Hepatic stellate cell (primary cell): ENCODE measurements at places on chromosomes 6 and 20.

DNA sequence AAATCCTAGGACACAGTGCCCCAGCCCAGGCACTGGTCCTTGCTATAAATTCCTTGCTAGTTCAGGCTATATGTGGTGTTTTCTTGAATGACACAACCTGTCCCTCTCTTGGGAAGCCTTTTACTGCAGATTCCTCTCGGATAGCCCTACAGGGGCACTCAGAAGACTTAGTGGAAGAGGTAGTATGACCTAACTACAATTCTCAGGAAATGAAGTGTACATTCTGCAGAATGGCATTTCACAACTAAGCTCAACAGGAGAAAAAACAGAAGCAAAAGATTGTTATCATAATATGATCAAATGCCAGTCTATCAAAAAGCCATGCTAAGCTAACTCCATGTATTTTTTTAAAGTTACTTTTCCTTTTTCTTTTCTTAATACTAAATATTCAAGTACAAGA, 66.3 kb upstream of the FBXL4 start:
- no peak for DNase-seq

- DNase-seq, result no peak
These were observed 46.1 kb upstream of the ZNF831 start for GRCh38 chr20:59117526-59117925.

DNA sequence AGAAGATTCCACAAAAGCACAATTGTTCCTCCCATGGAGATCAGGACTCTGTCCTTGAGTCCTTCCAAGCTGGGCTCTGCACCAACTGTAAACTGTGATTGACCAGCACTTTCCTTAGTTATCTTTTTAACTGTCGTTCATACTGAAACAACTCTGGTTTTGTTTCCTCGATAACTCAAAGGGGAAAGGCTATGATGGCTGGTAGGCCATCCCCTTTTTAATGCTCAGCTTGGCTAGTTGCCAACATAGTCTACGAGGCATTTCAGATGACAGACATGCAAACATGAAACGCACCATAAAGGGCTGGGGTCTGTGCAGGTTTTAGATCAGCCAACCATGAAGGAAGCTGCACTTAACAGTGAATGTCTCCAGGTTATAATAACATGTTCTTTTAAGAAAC, 497.1 kb upstream of the ARID1B start:
- DNase-seq, result no peak

- no peak for DNase-seq
These were observed 121.7 kb downstream of the NKAIN2 start for GRCh38 chr6:123925350-123925749.

GRCh38 chr6:104182811-104183210, 676.9 kb downstream of the HACE1 start:
- DNase-seq, result no peak

DNA sequence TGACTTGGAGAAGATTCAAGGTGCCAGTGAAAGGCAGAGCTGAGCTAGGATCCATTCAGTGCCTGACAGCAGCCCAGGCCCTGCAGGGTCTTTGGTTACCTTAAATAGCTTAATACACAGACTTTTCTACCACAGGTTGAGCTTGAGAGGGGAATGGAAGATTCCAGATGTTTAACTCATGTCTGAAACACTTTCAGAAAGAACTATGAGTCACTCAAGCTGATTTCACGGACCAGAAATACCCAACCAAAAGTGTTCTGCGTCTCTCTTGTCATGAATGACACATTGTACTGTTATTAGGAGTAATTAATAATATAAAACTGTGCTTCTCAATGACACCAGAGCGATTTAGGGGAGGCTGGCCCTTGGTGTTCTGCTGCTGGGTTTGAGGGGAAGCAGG, 6.4 kb upstream of the PMEPA1 start:
- DNase-seq, result no peak

DNA sequence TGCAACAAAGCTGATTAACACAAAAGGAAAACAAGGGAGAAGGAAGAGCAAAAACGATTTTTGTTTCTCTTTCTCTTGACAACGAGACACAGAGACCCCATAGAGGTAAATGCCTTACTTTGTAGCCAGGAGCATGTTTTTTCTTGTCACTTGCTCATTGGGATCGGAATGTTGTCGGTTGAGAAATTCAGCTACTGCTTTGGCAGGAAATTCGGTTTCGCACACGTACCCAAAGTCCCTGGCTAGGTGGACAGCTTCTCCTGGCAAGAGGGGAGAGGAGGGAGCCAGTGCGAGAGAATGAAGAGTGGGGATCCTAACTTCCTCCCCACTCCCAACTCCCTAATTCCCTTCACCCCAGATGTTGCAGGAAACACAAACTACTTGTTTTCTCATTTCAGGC, 14.5 kb downstream of the TFAP2A start:
- no peak for DNase-seq

DNA sequence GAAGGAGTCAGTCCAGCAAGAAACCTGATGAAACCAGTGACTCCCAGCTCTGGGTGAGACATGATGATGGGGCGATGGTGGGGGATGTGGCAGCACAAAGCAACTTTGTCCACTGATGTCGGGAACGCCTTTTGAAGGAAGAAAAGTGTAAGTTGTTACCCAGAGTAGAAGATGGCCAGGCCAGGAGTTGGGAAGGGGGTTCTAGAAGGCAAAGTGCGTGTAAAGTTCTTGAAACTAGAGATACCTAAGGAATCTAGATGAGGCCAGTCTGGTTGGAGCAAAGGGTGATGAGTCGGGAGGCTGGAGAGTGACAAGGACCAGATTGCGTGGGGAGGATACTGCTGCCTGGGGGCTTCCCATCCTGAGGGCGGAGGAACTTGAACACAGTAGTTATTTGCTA, 117.0 kb downstream of the PHACTR3 start:
- DNase-seq, result no peak

DNA sequence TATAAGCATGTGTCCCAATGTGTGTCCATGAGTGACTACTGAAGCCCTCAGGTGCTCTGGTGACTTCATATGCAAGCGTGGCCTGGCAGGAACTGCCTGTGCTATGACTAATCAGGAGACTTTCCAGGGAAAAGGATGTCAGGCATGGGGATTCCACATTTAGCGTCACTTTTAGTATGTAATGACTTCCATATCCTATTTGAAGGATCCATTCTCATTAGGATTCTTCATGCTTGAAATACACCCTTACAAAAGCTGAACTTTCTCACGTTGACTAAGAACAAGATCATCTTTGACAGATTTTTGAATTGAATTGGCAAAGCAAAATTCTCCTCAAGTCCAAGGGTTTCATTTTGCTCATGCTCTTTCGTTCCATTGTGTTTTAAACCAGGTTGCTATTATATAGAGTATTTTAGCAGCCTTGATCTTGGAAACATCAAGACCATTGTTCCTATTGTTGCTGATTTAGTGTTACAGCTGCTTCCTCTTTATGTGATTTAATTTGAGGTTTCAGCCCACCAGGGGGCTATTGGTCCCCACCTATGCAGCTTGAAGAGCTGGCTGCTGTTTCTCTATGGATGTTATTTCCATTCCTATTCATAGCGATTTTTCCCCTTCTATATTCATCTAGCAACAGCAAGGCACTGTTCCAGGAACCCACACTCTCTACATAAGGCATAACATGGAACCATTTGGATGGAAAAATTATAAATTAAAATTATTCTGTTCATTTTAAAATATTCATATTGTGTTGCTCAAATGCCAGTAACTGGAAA, 418.6 kb downstream of the CDKAL1 start:
- DNase-seq, result peak; percentile 19

GRCh38 chr20:836190-836589, 2.7 kb downstream of the FAM110A start:
- no peak for DNase-seq

- no peak for DNase-seq
These were observed 39.1 kb upstream of the AIG1 start for GRCh38 chr6:143021543-143021942.

DNA sequence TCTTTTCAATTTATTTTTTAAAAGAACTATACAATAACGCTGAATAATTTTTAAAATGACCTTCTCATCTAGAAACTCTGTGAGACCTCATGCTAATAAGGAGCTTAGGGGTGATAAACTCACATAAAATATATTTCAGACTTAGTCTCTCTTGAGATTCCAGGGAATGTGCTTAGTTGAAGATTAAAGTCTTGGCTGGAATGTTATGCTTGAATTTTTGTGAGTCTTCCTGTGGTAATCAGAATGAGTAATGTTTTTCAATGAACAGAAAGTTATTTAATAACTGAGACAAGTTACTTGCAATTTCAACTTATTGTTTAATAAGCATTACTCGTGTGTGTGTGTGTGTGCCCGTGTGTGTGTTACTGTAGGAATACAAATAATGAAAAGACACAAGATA, 379.9 kb upstream of the EPHA7 start:
- no peak for DNase-seq

DNA sequence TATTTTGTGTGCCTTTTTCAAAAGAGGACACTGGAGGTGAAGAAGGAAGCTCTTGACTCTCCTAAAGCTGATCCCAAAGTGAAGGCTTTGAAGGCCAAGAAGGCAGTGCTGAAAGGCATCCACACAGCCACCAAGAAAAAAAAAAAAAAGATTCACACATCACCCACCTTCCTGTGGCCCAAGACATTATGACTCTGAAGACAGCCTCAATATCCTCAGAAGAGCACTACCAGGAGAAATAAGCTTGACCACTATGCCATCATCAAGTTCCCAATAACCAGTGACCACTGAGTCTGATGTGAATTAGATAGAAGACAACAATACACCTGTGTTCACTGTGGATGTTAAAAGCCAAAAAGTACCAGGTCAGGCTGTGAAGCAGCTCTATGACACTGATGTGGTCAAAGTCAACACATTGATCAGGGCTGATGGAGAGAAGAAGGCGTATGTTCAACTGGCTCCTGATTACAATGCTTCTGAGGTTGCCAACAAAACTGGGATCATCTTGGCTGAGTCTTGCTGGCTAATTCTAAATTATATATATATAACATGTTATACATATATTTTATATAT, 59.4 kb downstream of the PLCG1 start:
- DNase-seq, result no peak

DNA sequence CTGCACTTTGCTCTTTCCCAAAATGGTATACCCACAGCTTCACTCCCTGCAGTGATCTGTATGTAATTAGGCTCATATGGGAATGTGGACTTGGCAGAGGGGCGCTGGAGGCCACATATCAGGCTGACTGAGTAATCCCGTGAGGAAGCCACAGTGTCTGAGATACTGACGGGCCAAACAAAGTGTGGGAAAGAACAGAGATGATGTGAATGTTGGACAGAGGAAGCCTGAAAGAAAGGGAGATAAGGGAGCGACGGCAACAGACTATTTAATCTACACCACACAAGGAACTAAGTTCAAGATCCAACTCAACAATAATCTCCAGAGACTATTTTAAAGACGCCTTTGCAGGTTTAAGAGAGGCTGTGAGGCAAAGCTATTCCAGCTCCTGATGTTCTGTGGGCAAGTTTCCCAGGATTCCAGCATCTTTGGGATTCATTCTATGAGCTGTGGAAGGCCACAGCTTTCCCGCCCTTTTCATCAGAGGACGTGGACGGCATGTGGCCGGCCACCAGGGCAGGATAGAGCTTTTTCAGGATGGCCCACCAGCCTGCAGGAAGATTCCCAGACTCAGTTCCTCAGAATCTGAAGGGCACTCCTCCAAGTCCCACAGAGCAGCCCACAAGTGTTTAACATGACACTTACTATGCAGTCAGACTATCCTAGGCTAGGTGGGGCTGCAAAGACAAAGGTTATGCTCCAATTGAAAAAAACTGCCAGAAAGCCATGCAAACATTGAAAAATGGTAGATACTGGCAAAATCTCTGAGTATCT, 237.5 kb downstream of the ATXN1 start:
- peak; percentile 69 for DNase-seq

- DNase-seq, result no peak
These were observed 134.9 kb downstream of the TMEM200A start for GRCh38 chr6:130500693-130501092.

GRCh38 chr6:81547149-81547548, 205.3 kb downstream of the TENT5A start:
- DNase-seq, result no peak

DNA sequence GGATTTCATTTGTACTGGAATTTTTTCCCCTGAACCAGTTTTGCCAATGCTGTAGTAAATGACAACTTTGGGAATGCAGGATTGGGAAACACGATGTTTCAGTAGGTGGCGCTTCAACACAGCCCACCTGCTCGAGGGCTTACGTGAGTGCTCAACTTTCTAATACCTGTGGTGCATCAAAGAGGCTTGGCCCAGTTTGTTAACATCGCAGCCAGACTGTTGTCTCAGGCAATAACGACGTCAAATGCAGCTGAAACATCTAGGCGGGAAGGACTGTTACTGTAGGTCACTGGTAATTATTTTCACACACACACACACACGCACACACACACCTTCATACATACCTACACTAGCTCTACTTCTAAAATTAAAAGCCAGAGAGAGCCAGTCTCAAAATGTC, 815.5 kb upstream of the SLC35B3 start:
- no peak for DNase-seq

GRCh38 chr20:58088625-58089024, 139.8 kb downstream of the ANKRD60 start:
- DNase-seq, result no peak

GRCh38 chr20:40685349-40685748, 3.7 kb downstream of the MAFB start:
- no peak for DNase-seq

DNA sequence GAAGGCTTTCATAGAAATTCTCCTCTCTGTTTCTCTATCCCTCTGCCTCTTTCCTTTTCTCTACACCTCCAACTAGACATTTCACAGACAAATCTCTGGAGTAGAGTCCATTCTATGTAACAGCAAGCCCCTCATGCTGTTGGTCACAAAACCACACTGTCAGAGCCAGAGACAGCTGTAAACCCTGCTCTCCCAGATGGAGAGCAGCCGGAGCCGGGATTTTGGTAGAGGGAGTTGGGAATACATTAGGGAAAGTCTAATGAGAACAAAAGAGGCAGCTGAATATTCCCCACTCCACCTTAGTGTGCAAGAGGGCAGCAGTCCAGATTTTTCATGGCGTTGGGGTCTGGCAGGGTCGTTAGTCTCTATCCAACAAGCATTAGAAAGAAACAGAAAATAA, 68.3 kb upstream of the EDN1 start:
- no peak for DNase-seq

DNA sequence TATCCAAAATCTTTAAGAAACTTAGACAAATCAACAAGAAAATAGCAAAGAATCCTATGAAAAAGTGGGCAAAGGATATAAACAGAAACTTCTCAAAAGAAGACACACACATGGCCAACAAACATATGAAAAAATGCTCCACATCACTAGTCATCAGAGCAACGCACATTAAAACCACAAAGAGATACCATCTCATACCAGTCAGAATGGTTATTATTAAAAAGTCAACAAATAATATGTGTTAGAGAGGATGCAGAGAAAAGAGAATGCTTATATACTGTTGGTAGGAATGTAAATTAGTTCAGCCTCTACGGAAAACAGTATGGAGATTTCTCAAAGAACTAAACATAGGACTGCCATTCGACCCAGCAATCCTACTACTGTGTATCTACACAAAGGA, 212.0 kb upstream of the DTNBP1 start:
- no peak for DNase-seq
